ENCODE measurements at places on chromosomes 3 and 15.
A peak's percentile ranks its signal among the peaks of the same experiment; 100 is the strongest.

DNA sequence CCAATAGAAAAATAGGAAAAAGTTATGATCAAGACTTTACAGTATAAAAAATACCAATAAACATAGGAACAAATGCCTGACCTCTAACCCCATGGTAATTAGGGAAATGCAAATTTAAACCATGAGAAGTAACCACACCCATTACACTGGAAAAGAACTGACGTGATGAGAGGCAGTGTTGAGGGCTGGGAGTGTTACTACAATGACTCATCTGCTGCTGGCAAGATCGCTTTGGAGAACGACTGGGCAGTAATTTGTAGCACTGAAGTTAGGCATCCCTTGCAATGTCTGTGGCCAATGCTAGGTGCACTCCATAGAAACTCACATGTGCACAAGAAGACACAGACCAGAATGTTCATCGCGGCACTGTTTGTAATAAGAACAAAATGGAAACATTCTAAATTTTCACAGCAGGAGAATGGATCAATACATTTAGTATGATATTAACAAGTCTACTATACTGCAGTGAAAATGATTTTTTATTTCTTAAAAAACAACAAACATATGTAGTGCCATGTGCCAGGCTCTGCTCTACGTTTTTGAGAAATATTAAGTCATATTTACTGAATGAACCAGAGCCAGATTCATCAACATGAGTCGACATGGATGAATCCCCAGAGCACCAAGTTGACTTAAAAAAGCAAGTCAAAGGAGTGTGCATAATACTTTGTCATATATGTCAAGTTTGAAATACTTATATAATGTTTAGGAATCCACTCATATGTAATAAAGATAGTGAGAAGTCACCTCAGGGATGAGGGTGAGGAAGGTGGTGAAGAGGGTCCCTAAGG is 37.6 kb upstream of the EPHB3 start:
- DNase-seq = peak; percentile 73

- no peak for DNase-seq
These were observed 289.1 kb downstream of the TIGIT start for GRCh38 chr3:114582929-114583328.

- DNase-seq = no peak
These were observed 86.9 kb downstream of the TBL1XR1 start for GRCh38 chr3:177110386-177110785.

DNA sequence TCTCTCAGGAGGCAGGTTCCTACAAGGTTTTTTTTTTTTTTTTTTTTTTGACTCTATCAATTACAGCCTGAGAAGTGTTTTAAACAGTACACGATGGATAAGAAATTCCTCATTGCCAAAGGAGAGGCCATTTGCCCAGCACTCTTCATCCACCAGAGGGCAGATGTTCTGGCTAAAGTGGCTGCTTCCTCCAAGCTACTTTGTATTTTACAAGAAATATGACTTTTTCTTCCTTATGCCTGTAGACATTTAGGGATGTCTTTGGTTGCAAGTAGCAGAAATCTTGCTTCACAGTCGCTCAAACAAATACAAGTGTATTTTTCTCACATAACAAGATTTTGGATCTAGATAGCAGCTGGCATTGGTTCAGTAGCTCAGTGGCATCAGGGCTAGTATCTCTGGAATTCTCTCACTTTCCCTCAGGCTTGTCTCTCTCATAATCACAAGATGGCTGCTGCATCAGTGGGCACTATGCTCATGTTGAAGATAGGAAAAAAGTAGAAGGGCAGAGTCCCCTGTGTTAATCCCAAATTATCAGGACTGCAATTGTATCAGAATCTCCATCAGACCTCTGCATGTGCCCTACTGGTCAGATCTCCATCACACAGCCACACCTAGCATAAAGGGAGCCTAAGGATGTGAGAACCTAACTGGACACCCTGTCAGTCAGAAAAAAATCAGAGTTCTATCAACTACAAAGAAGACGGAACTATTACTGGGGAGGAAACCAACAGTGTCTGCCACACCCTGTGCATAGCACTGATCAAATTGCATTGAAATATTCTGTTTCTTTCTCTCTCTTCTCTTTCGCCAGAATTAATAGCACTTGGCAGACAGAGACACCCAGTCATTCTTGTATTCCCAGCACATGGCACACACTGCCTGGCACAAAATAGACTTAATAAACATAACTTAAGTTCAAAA is 138.9 kb upstream of the COL8A1 start:
- DNase-seq = peak; percentile 72

GRCh38 chr3:44649709-44650108 is 1.2 kb downstream of the ZNF35 start:
- DNase-seq = no peak

GRCh38 chr3:98612996-98613517 is 19.6 kb upstream of the CPOX start:
- no peak for DNase-seq

DNA sequence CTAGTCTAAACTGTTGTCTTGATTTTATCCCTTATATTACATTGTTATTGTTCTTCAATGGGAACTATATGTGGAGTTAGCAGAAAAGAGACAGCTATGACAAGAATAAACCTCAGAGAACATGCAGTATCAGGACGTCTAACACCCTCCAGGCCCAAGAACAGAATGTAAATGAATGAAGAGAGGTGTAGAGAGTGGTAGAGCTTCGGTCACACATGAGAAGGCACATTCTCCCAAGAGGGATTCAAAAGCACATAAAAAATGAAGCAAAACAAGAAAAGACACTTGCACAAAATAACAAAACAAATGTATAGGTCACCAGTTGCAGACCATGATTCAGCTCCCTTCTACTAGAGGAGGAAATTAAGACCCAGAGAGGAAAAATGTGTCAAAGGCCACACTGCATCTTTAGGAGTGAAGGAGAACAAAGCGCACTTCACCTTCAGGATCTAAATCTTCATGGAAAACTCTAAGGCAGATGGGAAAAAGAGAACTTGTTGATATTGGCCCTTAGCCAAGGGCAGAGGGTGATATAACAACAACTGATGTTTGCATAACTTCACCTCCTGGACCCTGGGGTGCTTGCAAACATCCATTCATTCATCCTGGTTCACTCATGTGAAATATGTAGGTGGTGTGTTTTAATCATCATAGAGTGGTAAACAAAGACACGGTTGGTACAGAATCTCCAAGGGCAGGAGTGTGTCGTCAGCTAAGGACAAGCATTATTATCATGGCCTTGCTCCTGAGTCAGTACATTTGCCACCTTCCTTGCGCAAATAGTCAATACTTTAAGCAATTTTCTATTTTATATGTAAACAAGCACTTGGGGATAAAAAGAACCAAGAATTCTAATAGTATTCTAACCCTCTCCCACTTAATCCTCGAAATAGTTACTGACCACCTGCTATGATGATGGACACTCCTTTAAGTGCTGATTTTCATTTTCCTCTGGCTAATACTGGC is 8.8 kb downstream of the NEK10 start:
- peak; percentile 37 for DNase-seq

GRCh38 chr15:64931381-64931780 is 19.7 kb downstream of the ANKDD1A start:
- DNase-seq = no peak

DNA sequence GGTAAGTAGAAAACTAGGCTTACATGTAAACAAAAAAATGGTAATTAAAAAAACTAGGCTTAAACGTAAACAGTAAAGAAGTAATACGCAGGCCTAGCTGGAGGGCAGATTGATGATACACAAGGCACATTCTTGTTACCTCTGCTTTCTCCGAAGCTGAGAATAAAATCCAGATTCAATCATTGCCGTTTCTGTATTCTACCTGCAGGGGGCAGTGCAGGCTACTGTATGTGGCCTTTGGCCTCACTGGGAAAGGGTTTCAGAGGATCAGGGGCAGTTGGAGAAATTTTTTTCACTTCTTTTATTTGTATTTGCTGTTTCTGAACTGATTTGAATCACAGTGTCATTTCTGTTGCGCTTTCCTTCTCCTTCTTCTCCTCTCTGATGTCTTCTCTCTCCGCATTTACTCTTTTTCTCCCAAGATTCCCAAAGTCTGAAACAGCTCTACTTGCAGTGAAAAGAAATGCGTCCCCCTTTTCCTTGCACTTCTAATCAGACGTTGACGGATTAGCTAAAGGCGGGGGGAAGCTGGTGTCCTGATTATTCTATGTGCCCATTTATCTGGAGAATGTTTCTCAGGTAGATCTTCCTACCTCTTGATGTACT is 67.1 kb upstream of the MCTP2 start:
- peak; percentile 12 for DNase-seq

- DNase-seq = no peak
These were observed 14.7 kb downstream of the EDEM1 start for GRCh38 chr3:5202222-5202621.

DNA sequence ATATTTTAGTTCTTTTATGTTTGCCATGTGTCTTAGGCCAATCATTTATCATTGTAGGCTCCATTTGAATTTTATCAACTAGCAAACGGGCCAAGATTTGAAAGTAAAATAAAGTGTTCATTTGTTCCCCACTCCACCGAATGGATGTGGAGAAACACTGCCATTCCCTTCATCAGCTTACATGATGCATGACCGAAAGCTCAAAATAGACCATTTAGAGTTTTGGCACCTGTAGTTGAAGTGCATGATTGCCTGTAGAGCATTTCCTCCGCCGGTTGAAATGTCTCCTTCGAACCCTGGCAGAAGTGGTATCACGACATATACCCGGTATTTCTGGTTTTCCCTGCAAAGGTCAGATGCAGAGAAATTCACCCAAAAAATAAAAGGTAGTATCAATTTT is 165.6 kb downstream of the PLD1 start:
- DNase-seq = no peak

GRCh38 chr3:154517404-154517803 is 87.4 kb upstream of the GPR149 start:
- no peak for DNase-seq

- DNase-seq = peak; percentile 62
These were observed 16.0 kb downstream of the STARD9 start for GRCh38 chr15:42591238-42591934.

- no peak for DNase-seq
These were observed 247.6 kb downstream of the CHST2 start for GRCh38 chr3:143367171-143367570.

DNA sequence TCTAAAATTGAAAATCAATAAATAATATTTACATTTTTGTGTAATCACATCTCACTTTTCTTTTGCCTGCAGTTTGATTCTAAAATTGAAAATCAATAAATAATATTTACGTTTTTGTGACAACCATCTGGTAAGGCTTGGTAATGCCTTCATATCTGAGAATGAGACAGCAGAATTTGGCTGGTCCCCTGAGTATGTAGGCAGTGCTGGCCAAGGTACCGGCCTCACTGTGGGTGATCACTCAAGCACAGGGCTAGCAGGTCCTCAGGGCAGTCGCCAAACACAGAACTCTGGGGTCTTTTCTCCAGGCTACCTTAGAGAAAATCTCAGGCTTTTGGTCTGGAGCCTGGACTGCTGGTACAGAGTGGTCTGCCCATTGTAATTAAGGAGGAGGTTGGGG is 26.2 kb downstream of the RTP3 start:
- DNase-seq = no peak

DNA sequence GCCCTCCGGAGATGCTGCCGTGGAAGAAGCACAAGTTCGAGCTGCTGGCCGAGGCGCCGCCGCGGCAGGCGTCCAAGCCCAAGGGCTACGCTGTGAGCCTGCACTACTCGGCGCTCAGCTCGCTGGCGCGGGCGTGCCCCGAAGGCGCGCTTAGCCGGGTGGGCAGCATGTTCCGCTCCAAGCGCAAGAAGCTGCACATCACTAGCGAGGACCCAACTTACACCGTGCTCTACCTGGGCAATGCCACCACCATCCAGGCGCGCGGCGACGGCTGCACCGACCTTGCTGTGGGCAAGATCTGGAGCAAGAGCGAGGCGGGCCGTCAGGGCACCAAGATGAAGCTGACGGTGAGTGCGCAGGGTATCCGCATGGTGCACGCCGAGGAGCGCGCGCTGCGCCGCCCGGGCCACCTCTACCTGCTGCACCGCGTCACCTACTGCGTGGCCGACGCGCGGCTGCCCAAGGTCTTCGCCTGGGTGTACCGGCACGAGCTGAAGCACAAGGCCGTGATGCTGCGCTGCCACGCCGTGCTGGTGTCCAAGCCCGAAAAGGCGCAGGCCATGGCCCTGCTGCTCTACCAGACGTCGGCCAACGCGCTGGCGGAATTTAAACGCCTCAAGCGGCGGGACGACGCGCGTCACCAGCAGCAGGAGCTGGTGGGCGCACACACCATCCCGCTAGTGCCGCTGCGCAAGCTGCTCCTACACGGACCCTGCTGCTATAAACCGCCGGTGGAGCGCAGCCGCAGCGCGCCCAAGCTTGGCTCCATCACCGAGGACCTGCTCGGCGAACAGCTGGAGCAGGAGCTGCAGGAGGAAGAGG is 1.3 kb downstream of the FAM43A start:
- DNase-seq = peak; percentile 53

DNA sequence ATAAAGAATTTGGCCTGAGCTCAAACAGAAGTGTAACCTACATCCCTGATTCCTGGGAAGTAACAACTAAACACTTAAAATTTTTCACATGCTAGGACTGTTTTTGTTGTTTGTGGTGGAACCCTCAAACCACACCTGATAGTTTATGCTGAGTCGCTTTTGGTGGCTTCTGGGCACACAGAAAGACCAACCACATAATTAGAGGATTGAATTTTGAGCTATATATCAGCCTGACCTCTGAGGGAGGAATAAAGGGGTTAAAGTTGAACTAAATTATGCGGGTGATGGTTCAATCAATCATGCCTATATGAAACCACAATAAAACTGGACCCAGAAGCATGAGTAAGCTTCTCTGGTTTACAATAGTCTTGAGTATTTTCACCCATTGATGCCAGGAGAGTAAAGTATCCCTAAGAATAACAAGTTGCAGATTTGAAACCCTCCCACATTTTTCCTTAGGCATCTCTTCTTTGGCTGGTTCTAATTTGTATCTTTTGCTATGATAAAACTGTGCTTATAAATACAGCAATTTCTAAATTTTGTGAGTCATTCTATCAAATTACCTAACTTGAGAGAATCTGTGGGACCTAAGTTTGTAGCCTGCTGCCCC is 1304.5 kb upstream of the GBE1 start:
- DNase-seq = no peak

DNA sequence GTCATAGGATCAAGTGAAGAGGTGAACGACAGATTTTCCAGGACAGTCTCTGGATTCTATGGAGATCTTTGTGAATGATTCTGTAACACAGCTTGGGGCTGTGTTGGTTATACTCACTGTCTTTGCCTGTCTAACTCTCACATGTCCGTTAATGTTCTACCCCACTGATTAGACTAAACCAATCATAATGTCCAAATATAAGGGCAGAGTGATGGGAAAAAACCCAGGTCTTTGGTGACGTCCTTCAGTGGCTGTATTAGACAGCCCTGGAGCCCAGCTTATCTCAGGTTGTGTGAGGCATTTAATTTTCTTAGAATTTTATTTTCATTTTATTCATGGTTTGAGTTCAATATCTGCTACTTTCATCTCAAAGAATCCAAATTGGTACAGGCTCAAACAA is 59.3 kb upstream of the TRA2B start:
- no peak for DNase-seq

All from EL (cell line).